Esophagus (tissue), 2 donors: ENCODE measurements at places on chromosomes 6 and 20. TPM values are rescaled to one million over a fixed set of nuclear protein-coding genes. Genes with fewer than 3 reads are reported as not detected.

ZNF512B gene
- polyA plus RNA-seq, result 18.3 TPM

BMP5 gene
- 0.15 TPM for polyA plus RNA-seq

TFAP2B gene
- 4.5 TPM for polyA plus RNA-seq

LTA gene
- 0.14 TPM for polyA plus RNA-seq

EBF4 gene
- polyA plus RNA-seq, result 7.0 TPM

PPP1R11 gene
- polyA plus RNA-seq, result 54.8 TPM
